ENCODE measurements at places on chromosomes 16 and 17. TPM values are rescaled to one million over a fixed set of nuclear protein-coding genes. Genes with fewer than 3 reads are reported as not detected.

DNA sequence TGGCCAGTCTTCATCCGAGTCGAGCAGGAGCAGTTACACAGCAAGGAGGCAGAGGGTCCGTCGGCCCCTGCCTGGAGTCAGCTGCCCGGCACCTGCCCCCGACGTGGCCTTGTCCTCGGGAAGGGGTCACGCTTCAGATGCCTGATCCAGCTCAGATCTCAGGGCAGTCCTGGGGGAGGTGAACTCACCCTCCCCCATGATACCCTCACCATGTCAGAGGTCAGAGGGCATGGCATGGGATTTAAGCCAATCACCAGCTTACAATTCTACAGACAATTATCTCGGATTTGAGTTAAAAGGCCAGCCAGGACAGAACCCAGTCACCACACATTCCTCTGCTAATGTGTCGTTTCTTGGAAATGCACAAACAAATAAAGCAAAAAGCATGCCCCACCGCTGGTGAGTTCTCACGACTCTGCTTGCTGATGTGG lies 211.3 kb downstream of the FOXL1 start:
- no peak for DNase-seq

Gene SEPTIN1
- total RNA-seq: 0.18 TPM

- peak; percentile 92 for DNase-seq
These were observed 20.6 kb downstream of the VPS53 start for GRCh38 chr17:693791-694638.

Gene HYDIN
- total RNA-seq: 0.66 TPM

DNA sequence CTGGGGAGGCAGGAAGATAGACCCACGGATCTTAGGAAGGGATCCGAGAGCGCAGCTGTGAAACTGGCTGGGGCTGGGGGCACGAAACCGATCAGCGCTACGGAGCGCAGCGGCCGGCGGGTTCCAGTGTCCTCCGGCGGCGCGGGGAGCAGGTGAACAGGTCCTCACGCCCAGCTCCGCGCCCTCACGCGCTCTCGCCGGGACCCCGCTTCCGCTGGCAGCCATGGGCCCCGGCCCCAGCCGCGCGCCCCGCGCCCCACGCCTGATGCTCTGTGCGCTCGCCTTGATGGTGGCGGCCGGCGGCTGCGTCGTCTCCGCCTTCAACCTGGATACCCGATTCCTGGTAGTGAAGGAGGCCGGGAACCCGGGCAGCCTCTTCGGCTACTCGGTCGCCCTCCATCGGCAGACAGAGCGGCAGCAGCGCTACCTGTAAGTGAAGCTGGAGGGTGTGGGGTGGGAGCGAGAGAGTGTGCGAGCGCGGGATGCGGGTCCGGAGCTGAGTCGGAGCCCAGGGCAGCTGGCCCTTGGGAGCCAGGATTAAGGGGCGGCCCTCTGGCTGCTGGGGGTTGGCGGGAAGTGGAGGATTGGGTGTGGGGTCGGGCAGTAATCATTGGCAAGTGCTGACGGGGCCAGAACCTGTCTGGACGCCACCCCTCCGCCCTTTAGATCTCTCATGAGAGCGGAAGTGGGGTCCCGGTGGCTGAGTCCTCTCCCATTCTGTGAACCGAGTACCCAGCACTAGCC lies 479 bp downstream of the ITGA3 start:
- peak; percentile 57 for DNase-seq

DNA sequence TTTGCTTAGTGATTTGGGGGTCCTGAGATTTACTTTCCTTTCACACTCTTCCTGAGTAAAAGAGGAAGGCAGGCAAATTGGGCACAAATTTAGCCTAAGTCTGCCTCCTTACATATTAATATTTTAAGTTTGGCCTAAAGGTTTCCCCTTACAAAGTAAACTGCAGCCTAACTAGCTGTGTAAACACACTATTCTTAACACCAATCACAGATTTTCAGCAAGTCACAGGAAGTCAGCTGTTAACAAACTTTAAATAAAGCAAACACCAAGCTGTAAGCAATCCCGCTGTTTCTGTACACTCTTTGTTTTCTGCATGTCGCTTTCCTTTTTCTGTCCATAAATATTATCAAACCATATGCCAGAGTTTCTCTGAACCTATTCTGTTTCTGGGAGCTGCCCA lies 45.1 kb upstream of the ABCC11 start:
- peak; percentile 8 for DNase-seq

Gene NPW
- total RNA-seq: 0.80 TPM

Gene CDH8
- 3.5 TPM for total RNA-seq

DNA sequence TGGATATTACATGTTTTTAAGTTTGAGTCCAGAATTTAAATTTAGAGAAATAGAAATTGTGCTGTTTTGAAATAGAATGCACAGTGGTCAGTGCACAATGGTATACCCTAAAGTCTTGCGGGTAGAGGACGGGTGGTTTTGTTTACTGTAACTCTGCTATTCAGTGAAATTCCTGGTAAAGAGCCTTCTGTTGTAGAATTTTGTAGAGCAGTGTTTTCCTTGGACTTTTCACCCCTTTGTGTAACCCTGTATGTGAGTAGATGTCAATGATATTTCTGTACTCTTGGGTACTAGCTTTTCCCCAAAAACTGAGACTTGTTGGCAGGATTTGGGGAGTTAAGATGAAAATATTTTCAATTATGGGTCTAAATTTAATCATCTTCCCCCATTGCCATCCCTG lies 19.5 kb downstream of the IST1 start:
- DNase-seq: no peak

DNA sequence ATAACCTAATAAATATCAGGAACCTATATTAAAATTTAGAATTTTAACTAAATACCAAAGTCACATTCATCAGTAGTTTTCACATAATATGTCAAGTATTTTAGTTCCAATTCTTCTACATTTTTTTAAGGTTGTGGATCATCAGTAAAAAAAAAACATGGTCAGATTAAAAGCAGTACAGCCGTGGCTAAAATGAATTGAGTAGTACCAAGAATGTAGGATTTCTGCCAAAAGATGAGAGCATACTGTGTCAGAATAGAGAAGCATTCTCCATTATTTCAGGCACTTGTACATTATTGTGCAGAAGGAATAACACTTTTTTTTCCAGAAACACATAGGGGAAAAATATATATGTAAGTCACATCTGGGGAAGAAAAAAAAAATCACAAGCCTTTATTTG lies 1176.1 kb downstream of the CDH11 start:
- DNase-seq: peak; percentile 44

- no peak for DNase-seq
These were observed 143.9 kb downstream of the CCDC182 start for GRCh38 chr17:57601143-57601735.

Gene ZNF750
- 0.04 TPM for total RNA-seq

GRCh38 chr17:40369923-40370322 lies 5.4 kb upstream of the GJD3 start:
- no peak for DNase-seq

Gene CHP2
- total RNA-seq: 0.04 TPM

GRCh38 chr16:65964752-65965151 lies 401.7 kb upstream of the CDH5 start:
- no peak for DNase-seq

Gene KRT34
- total RNA-seq: not detected

Gene HIRIP3
- 10.5 TPM for total RNA-seq

Gene NPIPA7
- total RNA-seq: 2.7 TPM

Gene CLDN6
- 0.09 TPM for total RNA-seq

DNA sequence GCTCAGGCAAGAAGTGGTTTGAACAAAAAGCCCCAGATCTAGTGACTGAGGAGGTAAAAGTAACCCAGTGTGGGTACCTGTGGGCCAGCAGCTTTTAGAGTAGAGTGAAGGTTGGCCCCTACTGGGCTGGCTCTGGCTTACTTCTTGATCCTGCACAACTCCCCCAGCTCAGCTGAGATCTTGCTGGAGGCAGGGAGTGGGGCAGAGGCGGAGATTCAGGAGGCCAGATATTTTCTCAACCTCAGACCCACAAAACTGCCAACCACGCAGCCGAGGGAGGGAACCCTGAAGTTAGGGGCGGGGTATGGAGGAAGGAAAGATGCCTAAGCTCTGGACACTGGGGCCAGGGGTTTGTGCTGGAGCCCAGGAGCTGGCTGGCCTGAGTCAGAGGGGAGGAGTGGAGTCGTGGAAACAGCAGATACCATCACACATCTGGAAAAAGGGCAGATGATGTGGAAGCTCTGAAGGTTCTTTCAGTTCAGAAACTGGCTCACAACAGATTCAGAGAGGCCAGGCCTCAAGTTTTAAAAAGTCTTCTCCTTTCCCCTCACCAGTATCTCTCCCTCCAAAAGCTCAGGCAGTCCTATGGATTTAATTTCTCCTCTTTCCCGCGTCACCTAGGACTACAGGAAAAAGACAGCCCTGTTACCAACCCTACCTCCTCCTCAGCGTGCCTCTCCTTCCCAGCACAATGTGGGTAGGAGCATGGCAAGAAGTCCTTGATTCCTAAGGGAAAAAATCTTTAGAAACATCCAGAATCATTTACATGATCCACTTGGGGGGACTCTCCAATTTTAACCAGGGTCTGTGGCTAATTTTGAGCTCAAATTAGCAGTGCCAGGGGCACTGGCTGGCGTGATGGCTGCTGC lies 48.1 kb downstream of the MYO18A start:
- peak; percentile 51 for DNase-seq

GRCh38 chr16:5523829-5524228 lies 426.2 kb upstream of the EEF2KMT start:
- DNase-seq: no peak

- no peak for DNase-seq
These were observed 65.4 kb upstream of the ADAMTS18 start for GRCh38 chr16:77500286-77500598.

DNA sequence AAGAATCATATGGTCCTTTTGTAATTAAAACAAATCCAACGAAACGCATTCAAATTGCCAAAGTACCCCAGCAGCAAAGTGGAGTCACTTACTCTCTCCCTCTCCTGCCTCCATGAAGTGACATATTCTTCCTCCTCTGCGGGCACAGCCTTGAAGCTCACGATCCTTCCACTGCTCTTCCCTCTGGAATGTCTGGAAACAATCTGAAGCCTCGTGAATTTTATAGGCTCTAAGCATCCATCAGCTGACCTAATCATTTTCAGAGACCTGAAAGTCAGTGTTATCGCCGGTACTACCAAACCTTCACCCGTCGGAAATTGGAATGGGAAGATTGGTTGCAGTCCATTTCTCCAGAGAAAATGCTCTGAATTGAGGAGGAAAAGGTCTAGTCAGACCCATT lies 134.5 kb upstream of the FOXF1 start:
- DNase-seq: no peak

Gene DPEP3
- total RNA-seq: 0.04 TPM

Gene TNK1
- total RNA-seq: 0.31 TPM

- no peak for DNase-seq
These were observed 189.0 kb upstream of the CIBAR2 start for GRCh38 chr16:85301231-85301630.

Gene ZG16
- total RNA-seq: not detected

Gene GPR139
- not detected for total RNA-seq

DNA sequence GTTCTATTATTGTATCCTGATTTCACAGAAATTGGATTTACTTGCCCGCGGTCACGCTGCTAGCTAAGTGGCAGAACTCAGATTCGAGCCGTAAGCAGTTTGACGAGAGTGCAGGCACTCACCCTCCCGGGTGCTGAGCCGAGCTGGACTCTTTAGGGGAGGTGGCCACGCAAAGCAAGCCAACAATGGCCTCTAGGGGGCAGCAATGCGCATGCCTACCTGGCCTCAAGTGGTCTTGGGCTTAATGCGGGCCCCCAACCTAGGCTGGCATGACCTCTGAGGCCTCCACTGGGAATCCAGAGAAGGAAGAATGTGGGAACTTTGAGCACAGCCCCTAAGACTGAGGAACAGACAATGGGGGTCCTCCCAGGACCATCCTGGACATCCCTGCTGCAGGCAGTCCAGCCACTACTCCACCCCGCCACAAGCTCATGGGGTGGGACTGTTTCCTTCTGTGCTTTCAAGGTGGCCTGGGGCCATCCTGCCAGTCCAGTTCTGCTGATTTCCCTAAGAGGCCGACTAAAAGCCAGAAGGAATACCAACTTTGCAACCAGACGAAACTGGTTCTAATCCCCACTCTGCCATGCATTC lies 276.5 kb downstream of the XYLT1 start:
- DNase-seq: peak; percentile 27

GRCh38 chr16:12348733-12349704 lies 372.5 kb downstream of the SNX29 start:
- DNase-seq: no peak

- peak; percentile 80 for DNase-seq
These were observed 14.6 kb downstream of the STH start for GRCh38 chr17:46013502-46014165.

DNA sequence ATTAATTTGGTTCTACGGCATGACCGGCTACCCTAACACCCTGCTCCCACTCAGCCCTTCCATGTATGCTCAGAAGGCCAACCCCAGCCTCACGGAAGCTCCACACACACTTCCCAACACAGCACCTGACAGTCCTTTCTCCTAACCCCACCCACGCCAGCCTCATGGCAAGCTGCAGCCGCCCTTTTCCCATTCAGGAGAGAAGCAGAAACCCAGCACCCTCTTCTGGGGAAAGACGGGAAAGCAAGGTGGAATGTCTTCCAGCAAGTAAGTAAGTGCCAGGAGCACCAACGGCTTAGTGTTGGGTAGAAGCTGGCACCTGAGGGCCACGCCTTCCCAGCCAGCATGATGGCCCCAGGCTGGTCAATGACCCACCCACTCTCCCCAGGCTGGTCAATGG lies 32.1 kb downstream of the ABR start:
- DNase-seq: no peak

DNA sequence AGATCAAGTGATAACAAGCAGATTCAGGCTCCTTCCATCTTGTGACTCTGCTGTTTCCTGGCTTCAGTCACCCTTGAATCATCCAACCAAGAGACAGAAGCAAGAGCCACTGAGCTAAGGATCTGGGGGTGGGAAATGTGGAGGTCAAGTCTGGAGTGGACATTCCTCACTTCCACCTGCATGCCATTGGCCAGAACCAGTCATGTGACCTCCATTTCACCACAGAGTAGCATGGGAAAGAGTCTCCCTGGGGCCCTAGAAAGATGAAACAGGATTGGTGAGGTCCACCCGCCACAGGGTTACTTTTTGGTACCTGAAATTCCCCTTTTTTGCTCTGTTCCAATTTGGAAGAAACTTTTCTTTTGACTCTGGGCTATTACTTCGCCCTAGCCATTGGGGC lies 1006.0 kb upstream of the EEF2KMT start:
- DNase-seq: no peak

Gene FBXL16
- not detected for total RNA-seq

- DNase-seq: no peak
These were observed 178.0 kb downstream of the CPPED1 start for GRCh38 chr16:12625716-12626115.

GRCh38 chr16:66026211-66026610 lies 340.3 kb upstream of the CDH5 start:
- DNase-seq: no peak

Gene SLC16A6
- total RNA-seq: 0.27 TPM

Data from muscle of leg (tissue), 16 donors.